Stromal cell of bone marrow (primary cell): ENCODE measurements at places on chromosomes 12 and 14.

DNA sequence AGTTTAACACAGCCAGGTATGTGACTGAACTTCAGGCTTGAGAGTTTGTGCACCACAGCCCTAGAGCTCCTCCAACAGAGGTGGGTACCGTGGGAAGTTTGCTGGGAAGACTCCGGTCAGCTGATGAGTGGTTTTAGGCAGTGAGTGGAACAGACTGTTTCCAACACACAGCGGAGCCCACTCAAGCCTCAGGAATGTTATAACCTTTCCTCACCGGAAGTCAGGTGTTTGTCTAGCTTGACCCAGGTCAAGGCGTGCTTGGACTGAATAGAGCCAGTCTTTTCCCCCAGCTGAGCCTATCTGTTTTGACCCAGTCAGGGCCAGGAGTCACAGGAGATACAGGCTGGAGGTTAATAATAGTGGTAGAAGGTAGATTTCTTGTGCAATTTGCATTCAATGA, 138.4 kb upstream of the PARP11 start:
- DNase-seq = no peak

DNA sequence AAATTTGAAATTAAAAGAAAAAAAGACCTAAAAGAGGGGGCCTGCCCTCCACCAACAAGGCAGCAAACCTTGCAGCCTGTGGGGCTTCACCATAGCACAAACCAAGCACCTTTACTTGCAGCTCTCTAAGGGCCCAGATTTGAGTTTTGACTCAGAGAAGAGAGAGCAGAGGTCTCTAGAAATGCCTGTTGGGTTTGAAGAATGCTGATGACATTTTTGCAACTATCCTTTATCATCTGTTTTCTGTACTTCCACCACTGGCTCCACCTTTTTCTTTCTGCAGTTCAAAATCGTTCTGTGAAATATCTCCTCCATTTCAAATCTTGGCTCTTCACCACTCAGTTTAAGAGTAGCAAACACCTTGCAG, 83.8 kb upstream of the HMGA2 start:
- DNase-seq = no peak

DNA sequence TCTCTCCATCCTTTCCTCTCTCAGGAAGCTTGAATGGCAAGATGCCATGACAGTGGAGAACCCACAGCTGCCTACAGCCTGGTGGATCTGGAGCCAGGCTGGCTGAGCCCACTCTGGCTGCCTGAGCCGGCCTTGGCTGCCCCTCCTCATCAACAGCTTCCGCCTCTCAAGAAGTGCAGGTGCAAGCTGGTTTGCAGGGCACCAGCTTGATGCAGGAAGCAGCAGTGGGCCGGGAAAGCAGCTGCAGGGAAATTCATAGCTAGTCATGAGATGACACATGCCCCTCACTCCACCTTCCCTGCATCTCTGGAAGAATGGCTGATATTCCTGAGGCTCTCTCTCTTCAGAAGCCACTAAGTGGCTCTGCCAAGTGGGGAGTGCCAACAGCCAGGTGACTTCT, 289.1 kb downstream of the RPS29 start:
- no peak for DNase-seq

DNA sequence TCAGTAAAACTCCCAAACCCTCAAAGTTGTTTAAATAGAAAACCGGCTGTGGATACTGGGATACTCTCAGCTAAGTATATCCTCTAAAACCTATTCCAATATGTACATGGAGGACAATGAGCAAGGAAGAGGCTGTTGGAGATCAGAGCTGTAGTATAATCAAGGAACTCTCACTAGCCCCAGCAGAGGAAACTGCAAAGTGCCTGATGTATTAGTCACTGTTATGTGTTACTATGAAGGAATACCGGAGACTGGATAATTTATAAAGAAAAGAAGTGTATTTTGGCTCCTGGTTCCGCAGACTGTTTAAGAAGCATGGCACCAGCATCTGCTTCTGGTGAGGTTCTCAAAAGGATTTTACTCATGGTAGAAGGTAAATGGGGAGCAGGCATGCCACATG, 65.6 kb upstream of the RPL10L start:
- no peak for DNase-seq

DNA sequence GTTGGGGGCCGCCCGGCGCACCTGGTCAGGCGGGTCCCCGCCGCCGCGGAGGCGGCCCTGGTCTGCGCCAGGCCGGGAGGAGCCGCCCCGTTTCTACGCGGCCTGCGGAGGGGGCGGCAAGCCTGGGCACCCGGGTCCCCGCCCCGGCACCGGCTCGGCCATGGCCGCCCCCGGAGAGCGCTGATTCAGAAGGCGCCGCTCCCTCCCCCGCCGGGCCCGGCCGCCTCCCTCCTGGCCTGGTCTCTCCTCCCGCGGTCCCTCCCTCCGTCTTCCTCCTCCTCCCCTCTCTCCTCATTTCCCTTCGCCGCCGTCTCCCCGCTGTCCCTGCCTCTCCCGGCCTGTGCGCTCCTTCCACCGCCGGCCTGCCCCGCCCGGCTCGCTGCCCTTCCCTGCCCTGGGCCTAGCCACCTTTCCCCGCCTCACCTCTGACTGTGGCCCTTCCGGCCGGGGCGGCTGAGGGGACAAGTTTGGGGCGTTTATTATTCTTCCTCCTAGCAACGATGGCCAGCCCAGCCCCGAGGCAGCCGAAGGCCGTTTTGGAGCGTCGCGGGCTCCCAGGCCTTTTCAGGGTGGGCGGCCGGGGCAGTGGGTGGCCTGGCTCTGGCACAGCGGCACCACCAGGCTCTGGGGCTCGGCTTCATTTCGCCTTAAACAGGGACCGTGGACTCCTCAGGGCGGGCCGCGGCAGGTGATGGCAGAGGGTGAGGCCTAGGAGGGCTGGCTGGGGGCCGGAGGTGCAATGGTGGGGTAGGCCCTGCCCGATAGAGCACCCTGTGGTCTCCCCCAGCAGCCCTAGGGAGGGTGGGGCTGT, 768 bp downstream of the CEP170B start:
- DNase-seq = peak; percentile 60

DNA sequence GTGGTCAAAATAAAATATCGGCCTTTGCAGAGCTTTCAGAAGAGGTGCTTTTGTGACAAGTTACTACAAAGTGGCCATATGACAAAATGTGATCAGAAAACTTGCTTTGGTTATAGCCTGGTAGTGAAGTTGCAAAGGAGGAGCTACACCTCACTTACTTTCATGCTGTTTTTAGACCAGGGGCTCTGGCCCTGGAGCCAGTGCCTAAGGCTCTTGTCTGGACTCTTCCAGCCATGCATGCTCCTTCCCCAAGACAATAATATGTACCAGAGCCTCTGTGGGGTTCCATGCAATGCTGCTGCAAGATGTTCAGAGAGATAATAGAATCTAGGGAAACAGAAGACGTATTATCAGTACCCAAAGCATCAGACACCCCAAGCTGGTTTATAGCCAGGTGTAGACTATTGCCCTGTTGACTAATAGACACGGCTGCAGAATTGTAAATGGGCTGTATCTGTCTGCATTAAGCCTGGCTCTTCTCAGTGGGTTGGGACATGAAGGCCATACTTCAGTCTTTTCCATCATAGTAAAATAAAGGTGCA, 88.5 kb downstream of the EGLN3 start:
- no peak for DNase-seq

DNA sequence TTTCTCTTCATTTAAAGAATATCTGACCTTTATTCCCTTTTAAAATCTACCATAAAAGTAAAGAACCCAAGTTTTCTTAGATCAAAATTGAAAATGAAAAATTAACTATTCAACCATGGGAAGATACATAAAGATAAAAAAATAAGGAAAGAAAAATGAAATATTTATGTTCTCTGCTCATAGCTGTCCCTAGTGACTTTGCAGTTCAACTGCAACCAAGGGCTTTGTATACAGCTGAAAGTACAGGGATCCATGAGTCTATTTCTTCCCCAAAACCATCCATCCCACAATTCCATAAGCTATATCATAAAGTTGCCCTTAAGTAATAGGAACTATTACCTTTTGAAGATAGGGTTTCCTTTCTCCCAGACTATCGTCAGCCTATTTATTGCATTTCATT, 113.1 kb downstream of the ITPR2 start:
- DNase-seq = no peak

DNA sequence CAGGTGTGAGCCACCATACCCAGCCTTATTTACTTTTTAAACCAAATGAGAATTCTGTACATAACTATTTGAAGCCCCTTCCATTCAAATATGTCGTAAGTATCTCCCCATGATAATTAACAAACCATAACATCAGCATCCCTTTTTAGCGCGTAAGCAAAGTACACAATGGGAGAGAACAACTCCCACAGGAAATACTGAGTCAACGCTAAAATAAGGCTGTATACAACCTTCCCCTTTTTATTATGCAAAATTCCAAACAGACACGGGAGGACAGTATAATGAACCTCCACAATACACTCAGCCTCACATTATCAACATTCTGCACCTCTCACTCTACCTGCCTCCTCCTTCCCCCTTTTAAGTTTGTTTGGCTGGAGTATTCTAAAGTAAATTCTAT, 73.5 kb downstream of the CCDC88C start:
- DNase-seq = no peak

GRCh38 chr14:101131451-101131916, 228.0 kb upstream of the RTL1 start:
- no peak for DNase-seq
